ENCODE measurements at places on chromosomes 13 and 19.

- DNase-seq, result no peak
Measured at GRCh38 chr13:32969516-32969941, 46.7 kb upstream of the KL start.

DNA sequence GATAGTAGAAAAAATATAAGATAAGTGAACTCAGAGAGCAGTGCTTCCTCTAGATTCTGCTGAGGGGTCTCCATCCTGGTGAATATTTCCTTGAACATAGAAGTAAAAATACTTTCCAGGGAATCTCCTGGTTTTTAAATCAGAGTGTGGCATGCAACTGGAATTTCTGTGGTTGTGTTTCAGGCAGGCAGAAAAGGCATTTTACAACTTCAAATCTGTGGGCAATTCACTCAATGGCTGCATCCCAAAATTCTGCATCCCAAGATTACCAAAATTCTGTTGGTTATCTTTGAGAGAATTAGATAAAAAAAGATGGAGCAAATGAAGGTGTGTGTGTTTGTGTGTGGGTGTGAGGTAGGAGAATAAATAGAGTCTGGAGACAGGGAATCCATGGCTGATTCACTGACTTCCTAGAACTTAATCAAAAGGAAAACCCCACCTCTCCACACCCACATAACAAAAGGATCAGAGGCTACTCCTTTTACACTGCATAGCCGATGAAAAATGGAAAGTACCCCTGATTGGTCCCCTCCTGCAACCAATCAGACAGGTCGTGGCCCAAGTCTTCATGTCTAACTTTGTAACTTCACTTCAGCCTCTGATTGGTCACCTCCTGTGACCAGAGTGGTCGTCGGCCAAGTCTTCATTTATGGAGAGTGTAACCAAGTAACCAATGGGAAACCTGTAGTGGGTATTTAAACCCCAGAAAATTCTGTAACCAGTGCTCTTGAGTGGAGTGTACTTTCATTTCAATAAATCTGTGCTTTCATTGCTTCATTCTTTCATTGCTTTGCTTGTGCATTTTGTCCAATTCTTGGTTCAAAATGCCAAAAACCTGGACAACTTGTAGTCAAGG is 112.8 kb downstream of the DLEU7 start:
- no peak for DNase-seq

GRCh38 chr13:46103037-46103436 is 1.8 kb downstream of the CPB2 start:
- no peak for DNase-seq

DNA sequence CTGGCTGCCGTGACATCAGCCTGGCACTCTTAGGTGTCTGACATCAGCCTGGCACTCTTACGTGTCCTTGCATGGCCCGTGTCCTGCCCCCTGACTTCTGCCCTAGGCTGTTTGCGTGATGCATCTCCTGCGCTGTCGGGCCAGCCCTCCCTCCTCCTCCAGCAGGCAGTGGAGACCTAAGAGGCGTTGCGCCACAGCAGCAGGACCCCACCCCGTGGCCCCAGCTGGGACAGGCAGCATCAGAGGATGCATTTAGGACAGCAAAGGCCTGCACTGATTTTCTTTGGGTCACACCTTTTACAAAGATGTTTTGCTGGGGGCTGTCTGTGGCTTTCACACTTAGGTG is 65.3 kb downstream of the GPR12 start:
- DNase-seq, result no peak

DNA sequence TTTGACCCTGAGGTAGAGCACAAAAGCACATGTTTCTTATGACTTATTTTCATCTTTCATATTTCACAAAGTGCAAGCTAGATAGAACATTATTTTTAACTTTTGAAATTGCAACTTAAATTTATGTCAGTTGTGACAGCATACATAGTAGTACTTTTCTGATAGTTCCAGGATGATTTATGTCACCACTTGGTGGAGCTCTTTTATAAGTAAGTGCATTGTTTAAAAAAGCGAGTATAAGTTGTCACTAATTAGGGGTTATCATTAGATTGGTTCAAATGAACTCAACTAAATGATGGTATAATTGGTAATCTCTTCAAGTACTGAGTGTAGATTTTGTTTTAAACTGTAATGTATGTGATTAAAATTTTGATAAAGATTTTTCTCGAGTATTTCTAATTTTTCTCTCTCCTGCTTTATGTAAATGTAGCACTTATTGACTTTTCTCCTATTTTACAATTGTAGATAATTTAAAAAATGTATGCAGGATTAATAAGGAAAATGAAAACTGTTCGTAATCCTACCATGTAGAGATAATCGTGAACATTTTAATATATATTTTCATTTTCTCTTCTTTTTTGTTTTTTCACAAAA is 31.1 kb downstream of the RB1 start:
- no peak for DNase-seq

- no peak for DNase-seq
Measured at GRCh38 chr19:47375694-47376588, 26.8 kb downstream of the DHX34 start.

- no peak for DNase-seq
Measured at GRCh38 chr13:20116213-20116612, 44.6 kb downstream of the GJA3 start.

- DNase-seq, result no peak
Measured at GRCh38 chr19:7489609-7490044, 792 bp upstream of the PEX11G start.

GRCh38 chr13:39955560-39955959 is 300.1 kb downstream of the COG6 start:
- DNase-seq, result no peak

- DNase-seq, result no peak
Measured at GRCh38 chr19:7482584-7483439, 6.0 kb downstream of the PEX11G start.

DNA sequence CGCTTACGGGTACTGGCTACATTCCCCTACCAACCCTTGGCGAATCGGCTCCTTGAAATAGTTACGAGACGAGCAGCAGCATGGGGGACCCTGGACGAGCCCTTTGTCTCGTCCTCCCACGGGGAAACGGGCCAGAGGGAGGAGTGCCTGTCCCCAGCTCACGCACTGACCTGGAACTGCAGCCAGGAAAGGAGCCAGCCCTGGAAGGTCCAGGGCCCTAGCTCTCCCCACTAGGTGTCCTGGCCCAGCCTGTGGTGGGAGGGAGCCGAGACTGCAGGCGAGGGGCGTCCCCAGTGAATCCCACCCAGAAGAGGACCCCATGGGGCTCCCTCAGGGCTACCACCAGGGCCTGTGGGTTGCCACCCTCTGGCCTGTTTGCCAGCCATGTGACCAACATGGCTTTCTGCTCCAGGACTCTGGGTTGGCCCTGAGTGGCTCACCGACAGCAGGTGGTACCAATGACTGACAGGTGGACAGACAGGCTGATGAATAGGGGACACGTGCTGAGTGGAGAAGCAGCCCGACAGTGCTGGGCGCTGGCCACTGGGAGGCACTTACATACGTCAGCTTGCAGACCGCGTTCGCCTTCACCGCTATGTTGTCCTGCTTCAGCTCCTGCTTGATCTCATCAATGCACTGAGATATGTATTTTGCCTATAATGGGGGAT is 13.2 kb downstream of the AP3D1 start:
- no peak for DNase-seq

GRCh38 chr13:113202912-113203311 is 5.6 kb downstream of the PCID2 start:
- DNase-seq, result no peak

DNA sequence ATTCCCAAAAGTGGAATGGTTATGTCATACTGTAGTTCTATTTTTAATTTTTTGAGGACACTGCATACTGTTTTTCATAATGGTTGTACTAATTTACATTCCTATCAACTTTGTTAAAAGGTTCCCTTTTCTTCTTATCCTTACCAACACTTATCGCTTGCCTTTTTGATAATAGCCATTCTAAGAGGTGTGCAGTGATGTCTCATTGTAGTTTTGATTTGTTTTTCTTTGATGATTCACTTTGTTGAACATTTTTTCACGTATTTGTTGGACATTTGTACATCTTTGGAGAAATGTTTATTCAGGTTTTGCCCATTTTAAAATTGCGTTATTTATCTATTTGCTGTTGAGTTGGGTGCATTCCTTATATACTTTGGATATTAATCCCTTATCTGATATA is 188.8 kb upstream of the SPRY2 start:
- DNase-seq, result no peak

GRCh38 chr19:1265615-1266128 is 3.5 kb upstream of the CIRBP start:
- no peak for DNase-seq

DNA sequence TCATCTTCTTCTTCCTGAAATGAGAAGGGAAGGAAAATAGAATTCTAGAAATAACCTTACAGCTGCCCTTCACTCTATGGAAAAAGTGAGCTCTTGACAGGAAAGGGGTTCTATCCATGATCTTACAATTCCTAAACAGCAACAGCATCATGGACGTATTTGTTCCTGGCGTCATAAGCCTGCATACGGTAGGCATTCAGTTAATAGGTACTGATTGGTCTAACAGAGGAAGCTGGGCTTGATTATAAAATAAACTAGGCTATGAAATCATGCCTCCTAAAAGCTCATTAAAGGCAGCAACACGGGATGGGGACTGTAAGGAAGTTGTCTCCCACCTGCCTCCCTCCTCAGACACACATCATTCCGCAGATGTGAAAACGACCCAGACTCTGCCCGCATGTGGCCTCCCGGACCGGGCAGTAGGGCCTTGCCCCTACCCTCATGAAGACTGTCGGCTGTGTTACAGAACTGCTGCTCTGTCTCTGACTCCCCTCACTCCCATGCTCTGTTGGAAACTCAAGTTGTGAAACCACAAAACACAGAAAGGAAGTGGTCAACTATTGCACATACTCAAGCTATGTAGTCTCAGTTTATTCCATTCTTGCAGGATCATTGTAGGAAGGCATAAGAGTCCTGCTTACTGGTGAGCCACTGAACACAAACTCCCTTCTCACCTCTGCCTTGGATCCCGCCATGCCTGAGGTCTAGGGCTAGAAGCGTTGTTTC is 129.8 kb downstream of the DLEU7 start:
- DNase-seq, result no peak

GRCh38 chr13:29621841-29622240 is 26.4 kb upstream of the SLC7A1 start:
- DNase-seq, result no peak

- DNase-seq, result no peak
Measured at GRCh38 chr19:19217099-19217498, 5.3 kb downstream of the NCAN start.

GRCh38 chr13:22993148-22993547 is 187.6 kb upstream of the SGCG start:
- DNase-seq, result no peak

DNA sequence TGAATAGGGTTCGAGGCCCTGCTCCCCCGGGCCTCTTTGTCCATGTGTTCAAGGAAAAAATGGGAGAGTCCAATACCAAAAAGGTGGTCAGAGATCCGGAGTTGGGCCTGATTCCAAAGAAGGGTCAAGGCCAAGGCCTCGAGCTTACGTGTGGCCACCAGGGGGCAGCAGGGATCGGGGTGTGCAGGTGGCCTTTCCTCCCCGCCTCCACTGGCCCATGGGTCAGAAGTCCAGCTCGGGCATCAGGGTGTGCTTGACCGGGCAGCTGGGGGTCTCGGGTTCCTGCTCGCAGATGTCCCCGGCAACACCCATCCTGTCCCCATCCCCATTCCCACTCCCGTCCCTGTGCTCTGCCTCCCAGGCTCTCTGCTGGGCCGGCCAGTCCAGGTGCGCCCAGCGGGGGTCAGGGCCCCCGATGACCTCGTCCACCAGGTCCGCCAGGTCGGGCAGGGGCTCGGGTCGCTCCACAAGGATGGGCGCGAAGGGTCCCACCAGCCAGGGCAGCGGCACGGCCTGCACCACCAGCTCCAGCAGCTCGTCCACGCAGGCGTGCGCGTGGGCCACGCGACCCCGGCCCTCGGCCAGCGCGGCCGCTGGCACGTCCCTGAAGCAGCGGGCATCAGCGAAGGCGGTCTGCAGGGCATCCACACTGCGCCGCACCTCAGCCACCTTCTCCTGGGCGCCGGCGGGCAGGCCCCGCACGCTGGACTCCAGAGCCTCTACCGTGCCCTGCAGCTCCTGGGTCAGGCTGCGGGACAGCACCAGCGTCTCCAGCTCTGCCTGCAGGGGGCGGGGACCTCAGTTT is 5.2 kb upstream of the PLIN4 start:
- no peak for DNase-seq

GRCh38 chr13:105918842-105919741 is 616.4 kb downstream of the EFNB2 start:
- no peak for DNase-seq

GRCh38 chr19:47658431-47659348 is 49.8 kb downstream of the BICRA start:
- no peak for DNase-seq

- DNase-seq, result no peak
Measured at GRCh38 chr13:112254061-112254818, 121.9 kb upstream of the SPACA7 start.

- DNase-seq, result no peak
Measured at GRCh38 chr13:92407858-92408257, 818.7 kb upstream of the GPC6 start.

DNA sequence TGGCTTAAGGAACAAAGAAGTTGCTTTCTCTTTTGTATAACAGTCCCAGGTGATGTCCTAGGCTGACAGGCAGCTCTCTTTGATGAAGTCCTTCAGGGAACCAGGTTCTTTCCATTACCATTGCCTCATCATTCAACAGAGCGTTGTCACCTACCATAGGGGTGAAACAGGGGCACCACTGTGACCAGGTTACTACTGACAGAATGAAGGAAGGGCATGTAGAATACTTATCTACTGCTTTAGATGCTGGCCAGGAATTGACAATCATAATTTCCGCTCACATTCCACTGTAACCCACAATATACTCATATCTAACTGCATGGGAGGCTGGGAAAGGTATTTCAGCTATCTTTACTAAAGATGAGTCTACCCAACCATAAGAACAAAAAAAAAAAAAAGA is 148.0 kb upstream of the FNDC3A start:
- no peak for DNase-seq

Data from NCI-H2227 treated with DMSO at 0.1 percent for 48 hours (cell line).